LNCaP clone FGC (cell line): ENCODE measurements at places on chromosomes 7 and 10.

- no peak for DNase-seq
Measured at GRCh38 chr7:101629171-101629570, at the start of gene MYL10. Gene MYL10 (minus strand): TSS chr7:101629296. CDS start chr7:101629118, 178 bp downstream.

- DNase-seq = no peak
Measured at GRCh38 chr7:151590071-151590849, 70.6 kb upstream of the RHEB start.

DNA sequence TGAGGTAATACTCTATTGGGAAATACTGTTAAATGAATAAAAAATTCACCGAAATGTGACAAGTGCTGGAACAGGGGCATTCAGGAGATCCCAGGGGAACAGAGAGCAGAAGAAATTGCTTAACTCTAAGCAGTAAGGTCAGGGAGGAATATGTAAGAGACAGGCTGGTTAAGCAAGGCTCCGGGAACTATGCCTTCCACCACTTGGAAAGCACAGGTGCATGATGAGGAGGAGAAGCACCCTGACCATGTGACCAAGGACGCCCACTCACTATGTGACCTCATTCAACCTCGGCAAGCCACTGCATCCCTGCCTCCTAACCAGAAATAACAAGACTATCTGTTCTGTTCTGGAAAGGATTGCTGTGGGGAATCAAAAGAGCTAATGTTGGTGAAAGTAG is 218.4 kb downstream of the ELMO1 start:
- DNase-seq = no peak

GRCh38 chr7:1235501-1236131 is 2.9 kb downstream of the UNCX start:
- DNase-seq = no peak

- no peak for DNase-seq
Measured at GRCh38 chr7:13894377-13894776, 95.1 kb downstream of the ETV1 start.

DNA sequence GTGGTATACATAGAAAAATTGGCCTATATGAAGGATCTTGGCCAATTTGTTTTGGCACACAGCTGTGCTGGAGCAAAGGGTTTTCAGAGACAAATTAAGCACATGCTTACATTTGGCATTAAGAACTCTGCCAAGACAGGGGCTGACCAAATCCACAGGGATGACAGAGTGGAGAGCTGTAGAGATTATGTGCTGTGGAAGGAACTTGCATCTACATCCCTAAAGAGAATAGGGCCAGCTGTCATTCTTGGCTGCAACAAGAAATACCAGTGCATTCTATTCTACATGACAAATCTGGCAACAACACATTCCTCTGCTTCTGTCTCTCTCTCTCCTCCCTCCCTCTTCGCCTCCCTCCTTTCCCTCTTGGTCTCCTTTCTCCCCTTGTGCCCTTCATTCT is 75.6 kb downstream of the POM121L12 start:
- DNase-seq = no peak

DNA sequence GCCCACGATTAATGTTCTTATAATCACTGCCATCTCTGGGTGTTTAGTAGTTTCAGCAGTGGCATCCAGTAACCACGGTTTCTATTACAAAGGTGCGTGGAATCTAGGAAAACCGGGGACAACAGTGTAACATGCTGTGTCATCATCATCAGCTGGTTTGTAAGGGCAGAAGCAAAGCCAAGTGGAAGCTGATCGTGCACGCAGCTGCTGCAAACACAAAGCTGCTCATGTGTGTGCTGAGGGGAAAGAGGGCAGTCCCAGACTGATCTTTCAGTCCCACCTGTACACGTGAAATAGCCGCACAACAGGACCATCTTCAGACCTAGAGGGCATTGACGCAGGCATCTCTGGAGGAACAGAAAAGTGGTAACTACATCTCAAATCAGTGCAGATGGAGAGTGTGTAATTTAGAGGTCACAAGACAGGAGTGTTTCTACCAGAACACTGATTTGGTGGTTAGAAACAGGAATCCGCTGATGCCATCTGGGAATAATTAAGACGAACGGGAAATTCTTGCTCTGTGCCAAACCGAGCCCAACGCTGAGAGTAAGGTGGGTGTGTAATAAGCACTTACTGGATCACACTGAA is 13.4 kb downstream of the ANKRD16 start:
- no peak for DNase-seq

DNA sequence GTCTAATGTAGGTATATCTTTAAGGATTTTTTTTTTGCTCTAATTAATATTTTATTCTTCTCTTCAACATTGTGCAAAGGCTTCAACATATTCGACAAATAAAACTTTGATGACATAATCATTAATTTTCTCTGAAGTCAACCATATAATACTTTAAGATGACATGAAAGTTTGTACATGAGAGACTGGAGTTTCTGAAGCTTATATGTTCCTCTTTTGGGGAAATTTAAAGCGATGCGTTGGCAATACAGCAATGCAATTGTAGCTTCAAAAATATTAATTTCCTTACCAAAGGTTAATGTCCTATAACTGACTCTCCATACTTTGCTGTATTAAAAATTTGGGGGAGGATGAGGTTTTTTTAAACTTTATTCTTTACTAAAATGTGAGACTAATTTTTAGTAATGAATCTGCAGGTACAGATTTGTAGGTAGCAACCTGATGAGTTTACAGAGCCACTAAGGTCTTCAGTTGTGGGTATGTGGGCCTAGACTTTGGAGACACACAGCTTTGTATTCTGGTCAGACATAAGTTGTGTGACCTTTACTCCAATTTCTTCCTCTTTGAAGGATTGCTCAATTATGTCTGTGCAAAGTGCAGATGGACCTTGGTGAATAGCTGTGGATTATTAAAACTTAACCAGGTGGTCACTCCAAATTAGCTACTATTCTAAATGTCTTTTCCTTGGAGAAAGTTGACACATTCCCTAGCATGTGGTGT is 18.0 kb upstream of the LIPA start:
- no peak for DNase-seq

DNA sequence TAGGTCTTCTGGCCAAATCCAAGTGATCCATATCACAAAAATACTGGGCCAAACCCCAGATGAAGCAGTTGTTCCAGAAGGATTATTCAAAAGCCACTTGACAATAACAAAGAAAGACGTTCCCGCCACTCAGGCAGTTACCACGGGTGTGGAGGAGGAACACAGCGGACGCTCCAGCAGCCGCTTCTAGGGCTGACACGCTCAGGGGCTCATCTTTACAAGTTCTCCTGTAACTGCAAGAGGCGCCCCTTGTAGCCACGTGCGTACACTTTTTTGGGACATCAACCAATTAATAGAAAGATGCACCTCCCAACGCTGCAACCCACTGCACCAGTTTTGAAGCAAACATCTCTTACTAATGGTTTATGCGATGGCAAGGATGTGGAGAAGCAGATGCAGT is 159.4 kb downstream of the GRID1 start:
- no peak for DNase-seq

GRCh38 chr7:141055146-141055545 is 18.7 kb upstream of the TMEM178B start:
- no peak for DNase-seq

- DNase-seq = no peak
Measured at GRCh38 chr7:84812021-84812420, 374.8 kb downstream of the SEMA3D start.

DNA sequence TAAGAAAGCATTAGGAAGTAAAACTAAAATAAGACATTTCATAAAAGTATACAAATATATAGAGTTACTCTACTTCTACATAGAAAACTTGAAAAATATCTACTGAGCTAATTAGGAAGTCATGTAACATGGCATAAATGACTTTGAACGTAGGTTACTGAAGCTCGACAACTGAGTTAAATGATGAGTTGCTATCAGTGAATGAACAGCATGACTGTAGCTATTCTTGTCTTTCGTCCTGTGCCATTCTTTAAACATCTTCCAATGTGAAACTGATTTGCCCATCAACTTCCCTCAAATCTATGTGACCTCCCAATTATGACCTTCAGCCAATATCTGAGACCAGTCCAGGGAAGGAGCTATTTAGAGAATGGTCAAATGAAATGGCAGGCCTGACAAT is 113.5 kb upstream of the NEBL start:
- no peak for DNase-seq

DNA sequence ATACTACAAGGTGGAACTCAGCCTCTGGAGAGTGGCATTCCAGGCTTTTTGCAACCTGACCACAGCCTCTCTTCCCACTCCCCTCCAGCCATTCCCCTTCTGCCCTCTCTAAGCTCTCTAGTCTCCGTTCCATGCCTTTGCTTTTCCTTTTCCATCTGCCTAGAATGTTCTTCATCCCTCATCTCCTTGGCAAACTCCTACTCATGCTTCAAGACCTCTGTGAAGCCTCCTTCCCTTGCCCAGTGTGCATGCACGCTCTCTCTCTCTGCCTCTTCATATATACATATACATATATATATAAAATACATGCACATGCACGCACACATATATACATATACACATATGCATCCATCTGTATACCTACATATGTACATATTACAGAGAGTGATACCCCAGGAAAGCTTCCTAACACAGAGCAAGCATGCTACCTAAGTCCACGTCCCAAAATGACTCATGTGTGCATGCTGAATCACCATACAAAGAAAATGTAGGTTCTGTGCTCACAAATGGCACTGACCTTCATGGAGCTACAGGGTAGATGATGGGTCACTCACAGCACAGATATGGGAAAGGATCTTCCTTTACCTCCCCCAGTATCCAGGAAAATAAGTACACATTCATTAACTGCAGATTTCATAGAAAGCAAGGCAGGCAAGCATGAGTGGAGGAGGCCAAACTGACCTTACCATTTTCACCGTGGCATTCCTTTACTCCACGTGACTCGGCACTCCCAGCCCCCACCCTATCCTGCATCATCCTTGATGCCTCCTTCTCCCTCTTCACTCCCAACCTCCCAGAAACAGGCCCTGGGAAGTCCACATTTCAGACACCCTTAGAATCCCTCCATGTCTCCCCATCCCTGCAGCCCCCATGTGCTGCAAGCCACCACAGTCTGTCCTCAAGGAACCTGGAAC is 238.4 kb upstream of the ZMIZ1 start:
- no peak for DNase-seq

GRCh38 chr7:150875791-150876190 is 23.5 kb downstream of the AOC1 start:
- DNase-seq = peak; percentile 2

DNA sequence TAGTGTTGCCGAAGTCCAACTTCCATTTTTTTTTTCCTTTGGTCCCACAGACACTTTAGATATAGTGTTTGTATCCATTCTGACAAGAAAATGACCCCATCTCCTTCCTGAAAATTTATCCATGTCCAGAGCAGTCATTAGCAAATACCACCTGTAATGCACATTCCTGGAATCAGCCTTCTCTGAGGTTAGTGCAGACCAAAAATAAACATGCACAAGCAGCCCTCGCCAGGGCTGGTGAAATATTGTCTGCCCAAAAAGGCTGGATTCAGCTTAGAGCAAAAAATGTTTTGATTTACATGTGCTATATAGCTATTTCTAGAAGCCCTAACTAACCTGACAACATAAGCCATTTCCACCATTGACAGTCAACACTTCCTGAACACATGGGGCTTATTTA is 145.7 kb downstream of the TAX1BP1 start:
- DNase-seq = no peak

GRCh38 chr7:45885264-45885882 is 2.9 kb upstream of the IGFBP1 start:
- DNase-seq = no peak

DNA sequence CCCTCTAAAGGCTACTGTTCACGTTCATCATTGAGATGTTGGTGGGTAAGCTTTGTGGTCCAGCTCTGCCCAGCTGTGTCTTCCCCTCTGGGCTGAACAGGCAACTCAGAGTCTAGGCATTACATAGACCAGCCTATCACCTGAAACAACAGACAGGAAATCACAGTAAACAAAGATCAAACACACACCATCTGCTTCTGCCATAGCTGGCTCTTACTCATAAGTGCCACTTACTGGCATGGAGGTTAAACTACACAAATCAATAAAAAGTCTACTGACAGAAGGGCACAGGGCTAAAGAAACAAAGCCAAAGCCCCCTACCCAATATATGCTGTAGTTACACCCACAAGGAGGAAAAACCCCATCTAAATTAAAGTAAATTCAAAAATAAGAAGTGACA is 35.0 kb downstream of the SEPTIN14 start:
- DNase-seq = no peak

GRCh38 chr10:50855461-50855860 is 30.0 kb downstream of the A1CF start:
- DNase-seq = no peak

DNA sequence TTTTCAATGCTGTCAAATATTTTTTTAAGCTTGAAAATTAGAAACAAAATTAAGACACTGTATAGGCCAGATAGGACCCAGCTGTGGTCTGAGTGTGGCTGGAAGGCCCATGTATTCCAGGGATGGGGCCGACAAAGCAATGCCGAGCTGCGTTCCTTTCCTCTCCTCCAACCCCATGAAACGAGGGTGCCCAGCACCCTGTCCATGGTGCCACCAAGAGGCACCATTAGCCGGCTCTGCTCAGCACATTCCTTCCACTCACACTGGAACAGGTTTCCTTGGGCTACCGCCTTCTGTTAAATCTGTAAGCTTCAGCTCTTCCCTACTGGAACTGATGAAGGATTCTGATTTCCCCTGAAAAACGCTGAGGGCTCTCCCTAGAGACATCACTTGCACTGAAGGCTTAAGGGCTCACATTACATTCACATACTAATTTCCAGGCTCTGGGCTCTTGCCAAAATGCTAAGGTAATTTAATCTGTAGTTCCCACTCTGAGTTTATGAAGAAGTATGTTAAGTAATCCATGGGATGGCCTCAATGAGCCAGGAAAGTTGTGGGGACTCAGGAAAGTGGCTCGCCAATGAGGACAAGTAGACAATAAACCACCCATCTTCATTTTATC is 73.7 kb upstream of the CAMK2B start:
- DNase-seq = no peak

GRCh38 chr7:115066050-115066449 is 144.2 kb downstream of the MDFIC start:
- DNase-seq = no peak

DNA sequence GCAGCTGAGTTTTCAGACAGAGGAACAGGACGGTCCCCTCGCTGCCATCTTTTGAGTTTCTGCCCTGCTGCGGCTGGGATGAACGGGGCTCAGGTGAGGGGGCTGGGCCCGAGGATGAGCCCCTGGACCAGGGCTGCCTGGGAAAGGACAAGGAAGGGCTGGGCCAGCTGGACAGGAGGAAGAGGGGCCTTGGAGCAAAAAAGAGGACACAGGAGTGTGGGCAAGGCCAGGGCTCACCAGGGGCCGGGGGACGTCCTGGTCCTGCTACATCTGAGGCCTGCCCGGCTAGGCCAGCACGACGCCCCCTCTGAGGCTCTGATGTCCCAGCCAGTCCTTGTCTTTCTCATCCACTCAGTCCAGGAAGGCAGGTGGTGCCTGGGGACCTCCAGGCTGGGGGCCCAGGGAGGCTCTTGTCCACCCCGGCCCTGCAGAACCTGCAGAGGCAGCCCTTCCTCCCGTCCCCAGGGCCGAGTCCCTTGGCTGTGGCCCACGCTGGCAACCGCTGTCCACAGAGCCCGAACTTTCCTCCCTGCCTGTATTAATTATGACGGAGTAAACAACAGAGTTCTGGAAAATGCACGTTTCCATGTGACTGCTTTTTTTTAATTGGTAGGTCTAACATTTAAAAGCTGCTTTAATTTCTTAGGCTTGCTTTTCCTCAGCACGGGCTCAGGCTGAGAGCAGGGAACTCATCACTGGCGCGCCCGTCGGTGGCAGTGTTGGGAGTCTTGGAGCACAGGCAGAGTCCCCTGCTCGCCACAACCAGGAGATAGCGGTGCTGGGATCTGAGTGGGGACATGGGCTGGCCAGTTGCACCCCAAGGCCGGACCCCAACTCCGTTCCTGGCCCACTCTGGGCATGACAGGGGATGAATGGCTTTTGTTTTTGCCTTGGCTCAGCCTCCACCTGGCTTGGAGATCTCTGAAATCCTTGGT is 187.7 kb downstream of the ELFN1 start:
- DNase-seq = no peak
